ENCODE measurements at places on chromosomes 16 and 17. TPM values are rescaled to one million over a fixed set of nuclear protein-coding genes. Genes with fewer than 3 reads are reported as not detected.

DNA sequence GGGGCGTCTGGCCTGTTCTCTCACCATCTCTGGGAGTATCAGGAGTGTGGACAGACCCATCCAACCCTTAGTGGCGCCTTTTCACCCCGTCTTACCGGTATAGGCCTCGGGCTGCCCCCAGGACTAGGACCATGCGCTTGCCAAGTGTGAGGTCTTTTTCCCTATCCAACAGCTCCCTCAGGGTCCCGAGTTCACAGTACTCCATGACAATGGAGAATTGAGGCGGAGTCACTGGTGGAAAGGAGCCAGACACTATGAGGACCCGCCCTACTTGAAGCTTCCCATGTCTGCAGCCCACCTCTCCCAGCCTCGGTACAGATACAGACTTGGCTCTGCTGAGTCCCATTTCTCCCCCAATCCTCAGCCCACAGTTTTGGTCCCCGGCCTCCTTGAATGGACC lies 15.9 kb upstream of the RFWD3 start:
- DNase-seq, result no peak
- no peak overlapping the region for H3K4me3 ChIP-seq
- no peaks in the 10 kb centered on the region for H3K36me3 ChIP-seq
- no peaks in the 10 kb centered on the region for H3K4me1 ChIP-seq

DNA sequence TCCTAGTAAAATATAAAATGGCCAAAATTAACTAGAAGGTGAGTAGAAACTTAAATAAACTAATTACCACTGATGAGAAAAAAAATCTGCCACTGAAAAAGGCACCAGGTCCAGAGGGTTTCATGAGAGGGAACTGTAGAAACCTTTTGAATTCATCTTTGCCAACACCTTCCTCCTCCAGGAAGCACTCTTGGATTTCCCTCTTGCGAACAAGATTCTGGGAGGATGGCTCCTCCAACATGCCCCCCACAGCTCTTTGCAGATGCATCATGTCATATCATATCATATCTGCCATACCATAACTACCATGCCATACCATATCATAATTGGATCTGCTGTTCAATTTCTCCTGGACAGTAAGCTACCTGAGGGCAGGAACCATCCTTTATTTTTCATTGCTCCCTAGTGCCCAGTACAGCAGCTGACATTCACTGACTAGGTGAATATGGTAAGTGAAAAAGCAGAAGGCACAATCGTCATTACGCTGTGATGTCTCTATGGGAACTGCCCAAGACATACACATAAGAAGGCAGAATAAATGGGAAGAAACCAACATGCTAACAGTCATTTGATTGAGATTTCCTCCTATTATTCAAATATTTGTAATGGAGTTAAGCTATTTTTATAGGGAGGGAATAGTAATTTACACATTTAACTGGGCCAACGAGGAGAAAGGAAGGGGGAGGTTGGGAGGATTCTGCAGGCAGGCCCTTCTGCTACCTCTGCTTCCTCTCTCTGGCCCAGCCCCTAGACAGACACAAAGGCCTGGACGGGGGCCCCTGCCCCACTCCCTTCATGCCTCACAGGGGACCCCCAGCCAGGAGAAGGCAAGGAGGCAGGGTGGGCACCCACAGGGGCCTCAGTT lies 110.1 kb upstream of the SMURF2 start:
- no peaks in the 10 kb centered on the region for H3K27me3 ChIP-seq
- DNase-seq, result no peak
- no peak overlapping the region for H3K4me3 ChIP-seq
- no peak overlapping the region for H3K27ac ChIP-seq
- no peaks in the 10 kb centered on the region for H3K36me3 ChIP-seq

DNA sequence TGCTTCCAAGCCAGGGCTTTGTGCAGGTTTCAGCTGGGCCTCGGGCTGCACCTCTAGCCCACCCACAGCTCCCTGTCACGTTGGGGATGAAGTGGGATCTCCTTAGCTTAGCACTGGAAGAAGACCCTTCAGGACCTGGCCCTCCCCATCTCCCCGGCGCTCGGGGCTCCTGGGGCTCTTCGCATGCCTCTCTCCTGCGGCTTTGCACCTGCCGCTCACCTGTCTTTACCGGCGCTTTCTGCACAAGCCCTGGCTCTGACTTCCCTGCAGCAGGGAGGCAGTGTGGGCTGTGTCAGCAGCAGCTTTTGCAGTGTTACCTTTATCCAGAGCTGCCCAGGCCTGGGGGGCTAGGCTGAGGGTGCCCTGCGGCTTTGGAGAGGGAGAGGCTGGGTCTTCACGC lies 52.3 kb downstream of the NT5M start:
- H3K27me3 ChIP-seq, result no peaks in the 10 kb centered on the region
- H3K36me3 ChIP-seq, result no peaks in the 10 kb centered on the region
- no peaks in the 10 kb centered on the region for H3K4me1 ChIP-seq
- no peak overlapping the region for H3K27ac ChIP-seq

Gene TP53TG3C
- total RNA-seq, result not detected

Gene ST6GALNAC1
- 106 TPM for total RNA-seq

GRCh38 chr16:66590322-66590721 lies 11.1 kb downstream of the CMTM2 start:
- no peak for DNase-seq
- H3K27me3 ChIP-seq, result no peaks in the 10 kb centered on the region
- no peaks in the 10 kb centered on the region for H3K4me1 ChIP-seq
- no peak overlapping the region for H3K4me3 ChIP-seq
- H3K36me3 ChIP-seq, result no peaks in the 10 kb centered on the region

DNA sequence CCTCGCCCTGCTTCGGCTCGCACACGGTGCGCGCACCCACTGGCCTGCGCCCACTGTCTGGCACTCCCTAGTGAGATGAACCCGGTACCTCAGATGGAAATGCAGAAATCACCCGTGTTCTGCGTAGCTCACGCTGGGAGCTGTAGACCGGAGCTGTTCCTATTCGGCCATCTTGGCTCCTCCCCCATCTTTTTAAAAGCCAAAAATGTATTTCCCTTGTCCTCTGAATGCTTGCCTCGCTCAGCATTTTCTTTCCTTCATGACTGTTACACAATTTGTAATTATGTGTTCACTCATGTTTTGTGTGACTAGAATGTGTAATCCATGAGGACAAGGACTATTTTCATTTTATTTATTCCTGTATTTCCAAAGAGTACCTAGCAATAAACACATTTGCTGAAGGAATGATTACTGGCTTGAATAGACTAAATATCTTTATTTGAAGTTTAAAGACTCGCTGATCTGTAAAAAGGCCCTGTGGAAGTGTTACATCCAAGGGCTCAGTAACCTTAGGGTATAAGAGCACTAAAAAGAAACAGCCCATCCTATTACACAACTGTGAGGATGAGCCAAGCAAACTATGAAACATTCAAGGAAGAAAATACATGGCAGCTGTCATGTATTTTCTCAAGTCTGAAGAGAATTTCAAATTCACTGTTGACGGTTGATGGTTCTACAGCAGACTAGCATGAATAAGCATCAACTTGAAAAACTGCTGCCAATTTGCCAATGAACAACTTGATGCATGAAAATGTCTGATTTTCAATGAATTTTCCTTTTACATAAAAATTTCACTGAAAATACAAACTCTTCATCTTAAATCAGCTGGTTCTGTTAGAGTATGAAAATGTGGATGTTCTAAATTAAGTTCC lies 192.6 kb downstream of the MYO1D start:
- no peaks in the 10 kb centered on the region for H3K4me1 ChIP-seq
- no peak for DNase-seq
- no peak overlapping the region for H3K27ac ChIP-seq

DNA sequence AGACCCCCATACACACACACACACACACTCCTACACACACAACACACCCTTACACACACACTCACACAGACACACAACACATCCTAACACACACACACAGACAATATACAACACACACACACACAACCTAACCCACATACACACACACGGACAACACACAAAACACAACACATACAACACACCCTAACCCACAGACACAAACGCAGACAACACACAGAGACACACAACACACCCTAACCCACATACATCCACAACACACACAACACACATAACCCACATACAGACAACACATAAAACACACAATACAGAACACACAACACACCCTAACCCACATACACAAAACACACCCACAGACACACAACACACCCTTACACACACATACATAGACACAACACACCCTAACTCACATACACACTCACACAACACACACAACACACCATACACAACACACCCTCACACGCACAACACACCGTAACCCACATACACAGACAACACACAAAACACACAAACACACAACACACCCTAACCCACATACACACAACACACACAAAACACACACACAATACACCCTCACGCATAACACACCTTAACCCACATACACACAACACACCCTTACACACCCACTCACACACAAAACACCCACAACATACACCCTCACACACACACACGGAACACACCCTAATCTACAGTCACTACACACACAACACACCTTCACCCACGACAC lies 4.4 kb downstream of the ASGR1 start:
- no peaks in the 10 kb centered on the region for H3K36me3 ChIP-seq
- no peak for DNase-seq
- H3K27me3 ChIP-seq, result no peaks in the 10 kb centered on the region
- peaks cover 15% of the 10 kb centered on the region for H3K4me1 ChIP-seq
- no peak overlapping the region for H3K27ac ChIP-seq

DNA sequence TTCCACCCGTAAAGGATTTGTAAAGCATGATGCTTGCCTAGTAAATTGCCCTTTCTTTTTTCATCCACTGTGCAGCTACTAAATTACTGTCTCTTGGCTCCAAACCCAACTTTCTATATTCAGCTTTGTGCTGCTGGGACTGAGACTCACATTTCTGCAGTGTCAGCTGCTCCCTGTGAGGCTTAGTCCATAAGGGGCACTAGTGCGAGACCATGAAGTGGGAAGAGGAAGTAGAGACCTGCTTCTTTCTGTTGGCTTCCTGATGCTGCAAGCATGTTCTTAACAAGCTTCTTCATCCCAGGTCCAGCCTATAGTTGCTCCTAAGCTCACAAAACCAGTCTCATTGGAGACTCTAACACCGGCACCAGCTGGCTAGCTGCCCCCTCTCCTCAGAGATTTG lies 74.9 kb upstream of the HS3ST2 start:
- no peaks in the 10 kb centered on the region for H3K27me3 ChIP-seq
- H3K4me3 ChIP-seq, result no peak overlapping the region
- no peak overlapping the region for H3K27ac ChIP-seq
- no peaks in the 10 kb centered on the region for H3K4me1 ChIP-seq

Gene PIK3R6
- 14.9 TPM for total RNA-seq

Gene BAIAP3
- 17.9 TPM for total RNA-seq

- no peaks in the 10 kb centered on the region for H3K36me3 ChIP-seq
- no peak overlapping the region for H3K27ac ChIP-seq
- no peak for DNase-seq
- H3K4me3 ChIP-seq, result no peak overlapping the region
- H3K4me1 ChIP-seq, result no peaks in the 10 kb centered on the region
Measured at GRCh38 chr16:51524555-51525373, 373.7 kb upstream of the SALL1 start.

GRCh38 chr17:26773189-26774188 lies 520.4 kb upstream of the WSB1 start:
- no peak for DNase-seq
- H3K4me1 ChIP-seq, result no peaks in the 10 kb centered on the region
- no peak overlapping the region for H3K4me3 ChIP-seq
- no peak overlapping the region for H3K27ac ChIP-seq
- H3K36me3 ChIP-seq, result no peaks in the 10 kb centered on the region

Gene KRT28
- total RNA-seq, result not detected

Gene XAF1
- 29.9 TPM for total RNA-seq

DNA sequence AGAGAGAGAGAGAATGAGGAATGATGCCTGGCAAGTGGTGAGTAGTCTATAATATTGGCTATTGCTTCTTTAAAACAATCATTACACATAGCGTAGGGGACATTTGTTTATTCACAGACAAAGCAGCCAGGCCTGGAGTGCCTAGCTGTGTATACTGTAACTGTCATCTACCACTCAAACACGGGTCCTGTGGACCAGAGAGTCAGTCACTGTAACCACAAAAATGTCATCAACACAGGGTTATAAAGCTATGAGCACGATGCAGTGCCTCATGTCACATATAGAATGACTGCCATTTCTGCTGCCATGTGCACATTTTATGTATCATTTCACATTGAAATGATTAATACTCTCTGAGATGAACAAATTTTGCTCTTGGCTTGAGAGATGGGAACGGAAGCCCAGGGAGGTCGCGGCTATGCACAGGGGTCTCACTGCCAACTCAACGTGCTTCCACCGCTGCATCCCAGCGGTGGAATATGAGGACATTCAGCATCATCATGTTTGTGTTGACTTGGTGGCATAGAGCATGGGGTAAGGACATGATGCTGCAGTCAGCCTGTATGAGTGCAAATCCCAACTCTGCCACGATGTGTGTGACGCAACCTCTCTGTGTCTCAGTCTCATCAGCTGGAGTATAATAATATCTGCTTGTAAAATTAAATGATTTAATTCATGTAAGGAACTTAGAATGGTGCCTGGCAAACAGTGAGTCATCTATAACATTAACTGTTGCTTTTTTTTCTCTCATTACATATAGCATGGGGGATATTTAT lies 3.3 kb downstream of the MT1H start:
- H3K4me1 ChIP-seq, result peaks cover 27% of the 10 kb centered on the region
- no peak for DNase-seq
- no peaks in the 10 kb centered on the region for H3K36me3 ChIP-seq
- H3K27me3 ChIP-seq, result peaks cover 6% of the 10 kb centered on the region
- no peak overlapping the region for H3K4me3 ChIP-seq
